Brain (organoid and tissue), 16 donors: ENCODE measurements at places on chromosomes 5 and 9.

GRCh38 chr5:131371835-131372234 is 108.0 kb downstream of the CDC42SE2 start:
- no peak for DNase-seq

DNA sequence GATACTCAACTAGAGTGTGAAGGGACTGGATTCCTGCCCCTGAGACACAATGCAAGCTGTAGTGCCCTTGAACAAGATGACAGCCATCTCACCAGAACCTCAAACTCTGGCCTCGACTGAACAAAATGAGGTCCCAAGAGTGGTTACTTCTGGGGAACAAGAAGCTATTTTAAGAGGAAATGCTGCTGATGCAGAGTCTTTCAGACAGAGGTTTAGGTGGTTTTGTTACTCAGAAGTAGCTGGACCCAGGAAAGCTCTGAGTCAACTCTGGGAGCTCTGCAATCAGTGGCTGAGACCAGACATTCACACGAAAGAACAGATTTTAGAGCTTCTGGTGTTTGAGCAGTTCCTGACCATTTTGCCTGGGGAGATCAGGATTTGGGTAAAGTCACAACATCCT is 2.4 kb downstream of the ZNF483 start:
- no peak for DNase-seq

GRCh38 chr9:135704483-135704882 is 2.5 kb downstream of the KCNT1 start:
- DNase-seq: no peak

GRCh38 chr9:107228496-107229039 is 54.5 kb upstream of the RAD23B start:
- peak; percentile 45 for DNase-seq

GRCh38 chr5:67050125-67050524 is 146.5 kb downstream of the CD180 start:
- no peak for DNase-seq

DNA sequence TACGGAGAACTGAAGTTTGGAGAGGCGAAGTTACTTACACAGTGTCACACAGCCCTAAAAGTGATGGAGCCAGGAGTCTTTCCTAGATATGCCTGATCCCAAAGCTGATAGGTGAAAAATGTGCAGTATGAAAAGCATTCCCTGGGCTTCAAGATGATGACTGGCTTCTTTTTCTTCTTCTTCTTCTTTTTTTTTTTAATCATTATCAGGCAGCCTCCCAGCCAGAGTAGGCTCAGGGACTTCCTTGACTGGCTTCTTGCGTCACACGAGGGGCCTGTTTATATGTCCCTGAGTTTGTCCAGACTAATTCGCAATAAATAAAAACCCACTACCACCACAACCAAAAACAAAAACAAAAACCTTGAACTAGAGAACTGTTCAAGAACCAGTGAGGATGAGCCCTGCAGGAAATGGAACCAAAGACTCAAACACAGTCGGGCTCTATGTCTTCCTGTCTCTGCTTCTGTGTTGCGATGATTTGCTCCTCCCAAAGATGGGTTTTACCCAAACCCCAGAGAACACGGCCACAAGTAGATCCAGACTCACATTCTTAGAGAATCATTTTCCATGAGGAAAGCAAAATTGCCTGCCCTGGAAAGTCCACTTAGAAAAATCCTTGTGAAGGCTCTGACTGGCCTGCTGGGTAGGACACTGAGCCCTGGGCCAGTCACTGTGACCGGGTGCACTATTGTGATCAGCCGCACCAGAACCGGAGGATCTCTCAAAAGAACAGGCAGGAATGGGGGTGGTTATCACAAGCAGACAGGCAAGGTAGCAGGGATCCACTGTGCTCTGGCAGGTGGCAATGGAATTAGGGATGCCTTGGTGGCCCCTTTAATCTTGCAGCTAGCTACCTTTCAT is 38.0 kb upstream of the ADAM19 start:
- no peak for DNase-seq

DNA sequence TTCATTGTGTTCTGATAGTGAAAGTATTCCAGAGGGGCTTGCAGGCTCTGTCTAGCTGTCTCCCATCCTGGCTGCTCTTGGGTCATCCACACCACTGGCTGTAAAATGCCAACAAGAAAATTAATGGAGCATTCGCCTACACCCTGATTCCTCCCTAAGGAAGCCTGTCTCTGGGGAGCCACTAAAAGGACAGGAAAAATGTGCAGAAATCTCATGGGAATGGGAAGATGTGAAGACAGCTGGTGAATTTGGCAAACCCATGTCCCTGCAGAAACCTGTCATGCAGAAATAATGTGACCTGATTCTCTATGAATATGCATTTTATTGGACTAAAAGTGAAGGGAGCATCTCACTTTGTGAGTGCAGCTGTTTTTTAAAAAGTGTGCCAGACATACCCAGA is 265.6 kb downstream of the TUSC1 start:
- peak; percentile 20 for DNase-seq

- DNase-seq: no peak
These were observed 378.4 kb upstream of the IRX4 start for GRCh38 chr5:2261004-2261703.

DNA sequence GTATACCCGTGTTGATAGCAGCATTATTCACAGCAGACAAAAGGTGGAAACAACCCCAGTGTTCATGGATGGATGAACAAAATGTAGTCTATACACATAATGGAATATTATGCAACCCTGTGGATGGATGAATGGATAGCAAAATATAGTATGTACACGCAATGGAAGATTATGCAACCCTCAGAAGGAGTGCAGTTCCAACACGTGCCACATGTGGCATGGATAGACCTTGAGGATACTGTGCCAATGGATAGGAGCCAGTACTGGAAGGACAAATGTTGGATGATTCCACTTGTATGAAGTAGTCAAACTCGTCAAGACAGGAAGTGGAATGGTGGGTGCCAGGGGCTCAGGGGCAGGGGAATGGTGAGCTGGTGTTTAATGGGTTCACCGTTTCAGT is 44.9 kb downstream of the PLEKHG4B start:
- DNase-seq: no peak

GRCh38 chr9:22055090-22055489 is 46.0 kb upstream of the CDKN2B start:
- DNase-seq: no peak

GRCh38 chr5:135456238-135457099 is 4.3 kb upstream of the TIFAB start:
- no peak for DNase-seq

DNA sequence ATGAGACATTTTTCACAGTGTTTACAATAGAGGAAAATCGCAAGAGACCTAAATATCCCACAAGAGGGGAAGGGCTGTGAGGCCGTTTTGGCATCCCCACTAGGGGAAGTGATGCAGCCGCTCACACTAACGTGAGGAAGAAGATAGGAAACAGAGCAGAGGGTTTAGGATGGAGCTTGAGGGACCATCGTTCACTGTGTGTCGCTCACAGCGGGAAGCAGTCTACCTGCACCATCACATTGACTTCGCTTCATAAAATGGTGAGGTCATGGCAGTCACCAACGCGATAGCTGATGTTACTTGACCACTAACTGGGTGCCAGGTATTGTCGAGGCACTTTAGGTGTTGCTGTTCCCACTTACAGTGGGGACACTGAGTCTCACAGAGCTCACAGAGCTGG is 35.6 kb downstream of the PRRX2 start:
- no peak for DNase-seq

GRCh38 chr5:160450164-160450932 is 28.7 kb downstream of the PTTG1 start:
- no peak for DNase-seq

GRCh38 chr9:109918339-109919163 is 138.6 kb downstream of the PALM2AKAP2 start:
- no peak for DNase-seq

GRCh38 chr9:113633782-113634595 is 170.5 kb downstream of the RGS3 start:
- DNase-seq: no peak

GRCh38 chr9:136171801-136172411 is 33.0 kb downstream of the LHX3 start:
- DNase-seq: no peak

GRCh38 chr5:157540707-157541446 is 34.7 kb downstream of the ADAM19 start:
- DNase-seq: peak; percentile 41

DNA sequence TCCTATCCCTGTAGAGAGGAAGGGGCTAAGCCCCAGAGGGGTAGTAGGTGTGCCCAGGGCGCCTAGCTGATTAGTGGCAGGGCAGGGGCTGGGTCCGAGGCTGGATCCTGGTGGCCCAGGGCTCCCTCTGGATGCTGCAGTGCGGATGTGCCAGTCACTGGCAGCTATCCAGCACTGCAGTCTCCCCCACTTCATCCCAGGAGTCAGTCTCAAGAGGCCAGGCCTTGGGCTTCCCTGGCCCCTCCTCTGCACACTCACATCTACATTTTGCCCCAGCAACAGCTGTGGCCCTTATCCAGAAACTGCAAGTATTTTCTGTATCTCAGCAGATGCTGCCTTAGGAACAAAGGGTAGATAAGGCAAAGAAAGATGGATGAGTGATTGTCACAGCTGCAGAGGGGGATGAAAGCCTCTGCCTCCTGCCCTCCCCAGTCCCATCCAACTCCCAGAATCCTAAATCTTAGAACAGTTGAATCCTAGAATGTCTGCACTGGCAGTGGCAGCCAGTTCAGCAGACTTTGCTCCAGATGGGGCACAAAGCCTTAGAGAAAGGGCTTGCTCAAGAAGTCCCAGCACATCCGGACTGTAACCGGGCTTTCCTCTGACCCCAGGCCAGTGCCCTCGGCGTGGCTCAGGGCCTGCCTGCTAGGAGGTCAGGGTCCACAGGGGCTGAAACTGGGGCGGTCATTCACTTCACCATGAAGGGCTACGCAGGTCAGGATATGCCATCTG is 1.6 kb downstream of the ANXA6 start:
- DNase-seq: peak; percentile 60

DNA sequence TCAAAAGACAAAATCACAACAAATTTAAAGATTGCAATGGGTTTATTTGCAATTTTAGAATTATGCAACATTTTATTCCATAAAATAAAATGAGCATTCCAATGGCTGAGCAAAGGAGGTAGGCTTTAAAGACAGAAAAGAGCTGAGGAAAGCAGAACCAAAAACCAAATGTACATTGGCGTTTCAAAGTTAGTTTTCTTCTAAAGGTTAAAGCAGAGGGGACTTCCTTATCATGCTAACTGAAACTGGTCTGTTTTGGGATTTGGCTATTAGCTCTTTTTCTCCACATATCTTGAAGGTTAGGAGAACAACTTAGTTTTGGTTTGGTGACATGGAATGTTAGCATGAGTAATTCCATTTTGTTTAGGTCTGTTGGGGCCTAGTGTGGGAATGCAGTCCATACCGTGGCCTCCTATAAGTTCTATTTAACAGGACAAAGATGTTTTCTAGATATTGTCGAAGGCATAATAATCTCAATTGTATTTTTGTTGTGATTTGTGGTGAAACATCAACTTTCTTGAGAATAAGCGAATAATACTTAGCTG is 20.3 kb downstream of the DCP2 start:
- DNase-seq: no peak

- DNase-seq: no peak
These were observed 523.0 kb downstream of the MTRR start for GRCh38 chr5:8391911-8392310.

GRCh38 chr9:38160613-38161215 is 91.7 kb upstream of the SHB start:
- DNase-seq: no peak

DNA sequence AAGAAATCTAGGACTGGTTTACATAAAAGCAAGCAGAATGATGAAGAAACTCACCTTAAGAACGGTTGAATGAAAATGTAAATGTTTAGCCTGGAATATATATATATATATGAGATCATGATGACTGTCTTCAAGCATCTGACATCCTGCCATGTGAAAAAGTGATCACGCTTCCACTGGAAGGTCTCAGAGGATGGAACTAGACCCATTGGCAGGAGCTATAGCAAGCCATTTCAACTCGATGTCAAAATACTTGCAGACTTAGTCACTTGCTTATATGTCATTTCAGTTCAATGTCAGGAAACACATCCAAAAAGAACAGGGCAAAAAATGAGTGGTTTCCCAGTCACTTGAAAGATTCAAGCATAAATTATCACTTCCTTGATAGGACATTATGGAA is 22.2 kb upstream of the TMEM161B start:
- no peak for DNase-seq

DNA sequence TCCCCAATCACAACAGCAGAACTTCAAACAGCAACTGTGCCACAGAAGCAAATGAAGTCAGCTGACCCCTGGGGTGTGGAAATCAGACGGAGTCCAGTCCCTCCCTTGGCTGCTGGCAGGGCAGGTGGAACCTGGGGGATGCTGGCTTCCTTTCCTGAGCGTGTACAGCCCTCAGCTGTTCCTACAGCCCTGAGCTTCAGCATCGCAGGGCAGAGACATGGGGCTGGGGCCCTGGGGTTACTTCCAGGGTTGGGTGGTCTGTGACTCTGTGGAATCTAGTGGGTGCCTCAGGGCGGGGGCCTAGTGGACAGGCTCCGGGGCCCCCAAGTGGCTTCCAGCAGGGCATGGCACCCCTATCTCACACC is 7.3 kb upstream of the RXRA start:
- DNase-seq: no peak

GRCh38 chr9:104944871-104945270 is 16.9 kb upstream of the ABCA1 start:
- no peak for DNase-seq

- DNase-seq: no peak
These were observed 33.4 kb upstream of the ADAMTS2 start for GRCh38 chr5:179378441-179379271.

DNA sequence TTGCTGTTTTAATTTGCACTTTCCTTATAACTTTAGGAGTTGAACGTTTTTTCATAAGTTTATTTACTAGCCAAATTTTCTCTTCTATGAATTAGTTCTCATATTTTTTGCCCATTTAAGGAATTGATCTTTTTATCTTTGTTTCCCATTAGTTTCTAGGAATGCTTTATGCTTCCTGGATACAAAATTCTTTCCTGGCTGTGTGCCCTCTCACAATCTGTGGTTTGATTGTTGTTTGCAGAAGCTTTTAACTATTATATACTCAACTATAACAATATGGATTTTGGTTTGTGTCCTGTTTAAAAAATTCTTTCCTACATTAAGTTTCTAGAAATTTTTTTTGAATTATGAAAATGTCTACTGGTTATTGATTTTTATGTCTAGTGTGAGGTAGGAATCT is 206.3 kb downstream of the CSNK1G3 start:
- DNase-seq: no peak
